Activated T-cell treated with anti-CD3 and anti-CD28 coated beads for 1 hour (primary cell): ENCODE measurements at places on chromosomes 2 and 18.

DNA sequence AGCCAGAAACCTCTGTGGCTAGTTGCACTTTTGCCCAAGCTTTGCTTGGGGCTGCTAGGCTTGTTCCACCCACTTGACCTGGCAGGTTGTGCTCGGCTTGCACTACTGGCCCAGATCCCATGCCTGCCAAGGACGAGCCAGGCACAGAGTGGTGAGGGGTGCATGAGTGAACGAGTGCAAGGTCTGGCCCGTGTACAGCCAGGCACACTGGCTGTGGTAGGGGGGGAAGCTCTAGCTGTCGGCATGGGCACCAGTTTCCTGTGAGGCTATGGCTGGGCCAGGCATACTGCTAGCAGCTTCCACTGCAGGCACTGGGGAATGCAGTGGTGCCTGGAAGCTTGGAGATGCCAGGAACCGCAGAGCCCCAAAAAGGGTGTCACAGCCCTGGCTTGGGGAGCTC is 210.4 kb downstream of the AKAIN1 start:
- DNase-seq, result no peak

DNA sequence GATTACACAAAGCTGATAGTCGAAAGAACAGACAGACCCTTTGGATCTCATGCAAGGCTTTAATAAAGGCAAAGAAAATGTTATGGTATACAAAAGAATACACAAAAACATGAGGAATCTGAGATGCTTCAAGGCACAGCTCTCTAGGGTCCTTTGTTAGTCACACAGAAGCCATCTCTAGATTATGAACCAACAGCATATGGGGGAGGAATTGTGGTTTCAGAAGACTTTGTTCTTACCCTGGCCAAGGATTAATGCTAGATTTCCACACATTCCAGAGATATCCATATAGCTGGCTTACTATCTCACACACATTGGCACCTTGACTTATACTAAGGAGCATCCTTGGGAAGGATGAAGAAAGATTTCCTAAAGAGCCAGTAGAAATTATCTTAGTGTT is 206.1 kb downstream of the GULP1 start:
- no peak for DNase-seq

- no peak for DNase-seq
These were observed 258.0 kb downstream of the MTX2 start for GRCh38 chr2:176526995-176527901.

DNA sequence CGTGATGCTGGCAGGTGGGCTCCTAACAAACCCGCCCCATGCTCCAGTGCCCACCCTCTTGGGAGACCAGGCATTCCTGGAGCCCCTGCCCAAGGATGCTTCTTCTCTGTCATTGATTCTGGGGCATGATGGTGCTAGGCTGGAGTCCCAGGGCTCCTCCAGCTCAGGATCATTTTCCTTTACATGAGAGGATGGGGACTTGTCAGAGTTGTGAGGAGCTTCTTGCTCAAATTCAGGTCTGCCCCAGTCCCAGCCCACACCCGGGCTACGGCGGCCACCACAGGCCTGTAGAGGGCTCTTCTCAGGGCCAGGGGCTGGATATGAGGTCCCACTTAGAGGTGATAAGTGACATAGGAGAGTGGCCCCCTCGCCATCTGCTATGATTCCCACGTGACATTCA is 141.1 kb upstream of the COPS8 start:
- no peak for DNase-seq

- no peak for DNase-seq
These were observed 151.4 kb downstream of the HNMT start for GRCh38 chr2:138115666-138116065.

DNA sequence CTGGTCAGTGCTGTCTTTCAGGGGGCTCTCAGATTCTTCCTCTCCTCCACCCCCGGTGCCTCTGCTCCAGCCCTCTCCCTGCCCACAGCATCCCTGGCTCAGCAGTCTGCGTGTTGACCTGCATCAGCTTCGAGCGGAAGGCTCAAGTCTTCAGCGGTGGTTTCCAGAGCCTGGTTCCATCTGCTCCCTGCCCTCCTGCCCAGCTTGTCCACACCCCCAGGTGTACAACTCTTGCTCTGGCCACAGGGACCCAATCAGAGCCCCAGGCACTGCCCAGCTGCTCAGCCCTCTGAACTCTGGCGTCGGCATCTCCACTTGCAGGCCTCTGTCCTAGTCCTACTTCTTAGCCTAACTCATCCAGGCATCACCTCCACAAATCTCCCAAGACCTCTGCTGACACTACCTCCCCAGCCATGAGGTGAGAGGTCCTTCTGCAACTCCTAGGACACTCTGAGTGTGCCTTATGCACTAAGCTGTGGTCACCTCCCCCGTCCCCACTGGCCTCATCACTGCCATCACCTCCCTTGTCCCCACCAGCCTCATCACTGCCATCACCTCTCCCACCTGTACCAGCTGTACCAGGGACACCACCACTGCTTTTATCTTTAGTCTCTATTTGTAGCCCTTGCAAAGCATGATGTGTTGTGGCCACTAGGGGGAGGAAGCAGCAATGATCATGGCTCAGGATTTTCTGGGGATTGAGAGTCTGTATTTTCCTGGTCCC is 60.9 kb downstream of the EDAR start:
- no peak for DNase-seq

GRCh38 chr18:67433971-67434370 is 82.5 kb downstream of the DSEL start:
- no peak for DNase-seq

DNA sequence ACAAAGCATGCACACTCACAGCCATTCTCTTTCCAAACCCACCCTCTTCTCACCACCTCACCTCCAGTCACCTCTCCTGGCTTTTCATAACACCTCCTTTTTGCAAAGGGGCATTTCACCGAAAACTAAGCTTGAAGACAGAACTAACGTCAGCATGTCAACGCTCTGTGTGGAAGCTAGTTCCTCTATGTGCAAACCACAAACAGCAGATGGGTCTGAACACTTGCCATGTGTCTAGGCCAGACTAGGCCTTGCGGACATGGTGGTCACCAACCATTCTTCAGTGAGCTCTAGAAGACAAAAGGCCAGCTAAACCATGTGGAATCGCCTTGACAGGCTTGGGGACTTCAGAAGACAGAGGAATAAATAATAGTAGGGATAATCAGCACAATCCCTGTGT is 148.5 kb downstream of the TXNL1 start:
- no peak for DNase-seq

DNA sequence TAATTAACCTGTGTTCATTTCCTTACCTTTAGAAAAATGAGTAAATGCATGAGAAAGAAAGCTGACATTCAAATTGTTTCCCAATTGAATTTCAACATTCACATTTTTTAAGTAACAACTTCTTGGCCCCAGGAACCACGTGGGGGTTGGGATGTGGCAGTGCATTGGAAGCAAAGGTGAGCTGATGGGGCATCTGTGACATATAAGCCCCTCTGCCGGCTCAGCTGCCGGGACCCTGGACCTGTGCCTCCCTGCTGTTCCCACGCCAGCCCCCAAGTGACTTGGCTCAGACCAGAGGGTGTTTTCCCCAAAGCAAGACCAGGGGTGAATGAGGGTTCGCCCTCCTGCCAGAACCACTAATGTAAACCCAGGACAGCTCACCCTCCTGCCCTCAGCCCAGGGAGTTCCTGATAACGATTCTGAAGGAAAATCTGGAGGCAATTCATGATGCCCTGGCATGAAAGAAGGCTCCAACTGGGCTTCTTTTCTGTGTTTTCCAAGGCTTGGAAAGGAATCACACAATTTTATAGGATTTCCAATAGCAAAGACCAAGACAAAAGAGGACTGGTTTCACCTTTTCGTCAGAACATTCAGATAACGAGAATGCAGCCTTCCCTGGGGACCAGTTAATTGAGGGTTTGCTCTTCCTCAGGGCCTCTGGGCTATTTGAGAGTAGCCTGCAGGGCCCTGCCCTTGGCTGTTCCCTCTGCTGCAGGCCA is 193.2 kb upstream of the TWIST2 start:
- DNase-seq, result no peak

- DNase-seq, result peak; percentile 33
These were observed 14.8 kb downstream of the ASPRV1 start for GRCh38 chr2:69946351-69947324.

GRCh38 chr18:80251700-80252099 is 4.4 kb upstream of the PARD6G start:
- no peak for DNase-seq

GRCh38 chr2:223008162-223008561 is 43.8 kb upstream of the KCNE4 start:
- no peak for DNase-seq

DNA sequence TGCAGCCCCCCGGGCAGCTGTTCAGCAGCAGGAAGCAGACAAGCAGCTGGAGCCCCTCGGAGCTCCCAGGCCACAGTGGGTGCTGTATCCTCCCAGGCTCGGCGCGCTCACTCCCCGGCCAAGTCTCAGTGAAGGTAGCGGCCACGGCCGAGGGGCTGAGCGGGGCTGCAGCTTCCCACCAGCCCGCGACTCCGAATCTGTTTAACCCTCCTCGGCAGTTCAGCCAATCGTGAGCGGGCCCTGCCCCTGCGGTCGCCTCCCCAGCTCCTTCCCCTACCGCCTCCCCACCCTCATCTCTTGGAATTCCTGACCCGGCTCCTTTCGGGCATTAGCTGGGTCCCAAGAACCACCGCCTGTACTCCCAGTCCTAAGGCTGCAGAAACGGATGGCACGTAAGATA is at the start of gene RESP18:
RESP18 (minus strand) TSS at position 203 of the 400 bp plus-strand sequence.
- DNase-seq, result no peak

DNA sequence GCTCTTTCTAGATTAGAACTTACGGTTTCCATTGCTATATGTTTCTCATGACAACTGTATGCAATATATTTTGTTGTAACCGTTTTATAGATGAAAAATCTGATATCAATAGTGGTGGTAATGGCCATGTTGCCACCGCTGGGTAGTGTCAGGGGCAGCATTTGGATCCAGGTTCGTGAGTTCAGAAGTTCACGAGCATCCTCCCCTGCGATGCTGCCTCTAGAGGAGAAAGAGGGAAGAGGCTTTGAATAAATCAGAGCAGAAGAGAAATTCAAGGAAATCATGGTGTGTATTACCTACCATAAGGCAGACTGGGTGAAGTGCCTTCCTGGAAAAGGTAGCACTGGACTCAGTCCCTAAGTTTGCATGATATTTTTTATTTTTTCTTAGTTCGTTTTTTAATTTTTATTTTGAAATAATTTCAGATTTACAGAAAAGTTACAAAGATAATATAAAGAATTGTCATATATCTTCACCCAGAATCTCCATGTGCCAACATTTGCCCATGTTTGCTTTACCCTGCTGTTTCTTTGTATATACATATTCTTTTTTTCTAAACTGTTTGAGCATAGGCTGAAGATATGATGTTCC is 3.3 kb upstream of the ZBTB7C start:
- DNase-seq, result no peak

GRCh38 chr2:229196448-229196847 is 74.6 kb downstream of the PID1 start:
- no peak for DNase-seq

DNA sequence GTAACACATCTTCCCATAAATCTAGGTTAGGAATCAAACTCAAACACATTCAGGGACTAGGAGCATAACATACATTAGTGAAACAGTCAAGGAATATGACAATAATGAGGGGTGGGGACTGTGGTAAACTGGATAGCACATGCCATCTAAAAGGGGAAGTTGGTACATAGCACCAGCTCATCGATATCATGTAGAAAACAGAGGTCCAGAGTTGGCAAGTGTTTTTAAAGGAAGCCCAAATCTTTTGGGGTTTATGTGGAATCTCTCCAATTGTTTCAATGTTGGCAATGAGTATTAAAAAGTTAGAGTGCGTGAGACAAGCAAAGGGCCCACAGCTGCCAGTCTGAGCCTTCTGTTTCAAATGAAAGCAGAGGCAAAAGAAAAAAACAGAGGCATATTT is 24.4 kb downstream of the KLF7 start:
- no peak for DNase-seq

GRCh38 chr2:109290887-109291643 is 162.1 kb downstream of the SH3RF3 start:
- no peak for DNase-seq

DNA sequence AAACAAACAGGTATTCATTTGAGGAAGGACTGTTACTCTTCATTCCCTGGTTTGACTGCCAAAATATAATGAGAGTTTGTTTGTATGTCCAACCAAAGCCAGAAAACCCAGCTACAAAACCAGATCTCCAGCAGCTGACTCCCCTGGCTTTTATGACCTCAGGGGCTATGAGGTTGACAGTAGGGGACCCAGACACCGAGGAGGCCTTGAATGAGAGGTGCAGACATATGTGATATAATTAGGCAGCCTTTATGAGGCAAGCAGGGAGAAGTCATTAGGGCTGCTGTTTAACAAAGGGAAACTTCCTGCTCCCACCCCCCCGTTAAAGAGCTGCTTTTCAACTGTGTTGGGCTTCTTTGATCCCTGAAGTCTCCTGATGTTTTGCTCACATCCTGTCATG is 236.7 kb downstream of the SLC4A3 start:
- no peak for DNase-seq

GRCh38 chr18:55839343-55839742 is 251.4 kb upstream of the TCF4 start:
- DNase-seq, result no peak

DNA sequence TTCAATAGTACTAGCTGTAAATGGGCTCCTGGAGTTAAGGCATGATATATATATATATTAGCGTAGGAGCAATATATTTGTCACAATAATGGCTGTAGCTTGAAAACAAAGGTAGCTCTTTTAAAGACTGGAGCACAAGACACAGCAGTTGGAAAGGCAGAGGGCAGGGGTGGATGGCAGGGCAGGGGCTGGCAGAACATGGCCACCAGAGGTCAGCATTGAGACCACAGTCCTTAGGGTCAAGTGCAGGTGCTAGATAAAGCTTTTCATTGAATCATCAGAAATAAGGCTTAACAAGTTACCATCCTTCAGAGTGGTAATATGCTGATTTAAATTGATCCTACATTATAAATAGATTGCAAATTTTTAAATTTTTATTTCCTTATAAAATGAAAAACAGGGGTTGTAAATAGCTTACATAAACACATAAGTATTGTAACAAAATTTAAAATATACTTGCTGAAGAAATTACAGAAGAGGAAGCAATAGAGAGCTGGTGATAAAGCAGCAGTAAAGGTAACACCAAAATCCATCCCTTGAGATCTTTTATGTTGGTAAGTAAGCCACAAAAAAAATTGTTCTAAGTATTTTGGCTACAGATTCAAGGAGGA is 161.2 kb upstream of the PIEZO2 start:
- DNase-seq, result no peak

GRCh38 chr2:10947005-10947440 is 35.3 kb downstream of the KCNF1 start:
- no peak for DNase-seq

GRCh38 chr2:234339011-234339410 is 157.9 kb downstream of the ARL4C start:
- DNase-seq, result no peak

- DNase-seq, result no peak
These were observed 47.8 kb upstream of the SLC4A10 start for GRCh38 chr2:161576421-161576820.

GRCh38 chr2:178177066-178177679 is 17.1 kb upstream of the OSBPL6 start:
- no peak for DNase-seq
